T-helper 9 cell (primary cell): ENCODE measurements at places on chromosomes 13 and 19.
A peak's percentile ranks its signal among the peaks of the same experiment; 100 is the strongest.

DNA sequence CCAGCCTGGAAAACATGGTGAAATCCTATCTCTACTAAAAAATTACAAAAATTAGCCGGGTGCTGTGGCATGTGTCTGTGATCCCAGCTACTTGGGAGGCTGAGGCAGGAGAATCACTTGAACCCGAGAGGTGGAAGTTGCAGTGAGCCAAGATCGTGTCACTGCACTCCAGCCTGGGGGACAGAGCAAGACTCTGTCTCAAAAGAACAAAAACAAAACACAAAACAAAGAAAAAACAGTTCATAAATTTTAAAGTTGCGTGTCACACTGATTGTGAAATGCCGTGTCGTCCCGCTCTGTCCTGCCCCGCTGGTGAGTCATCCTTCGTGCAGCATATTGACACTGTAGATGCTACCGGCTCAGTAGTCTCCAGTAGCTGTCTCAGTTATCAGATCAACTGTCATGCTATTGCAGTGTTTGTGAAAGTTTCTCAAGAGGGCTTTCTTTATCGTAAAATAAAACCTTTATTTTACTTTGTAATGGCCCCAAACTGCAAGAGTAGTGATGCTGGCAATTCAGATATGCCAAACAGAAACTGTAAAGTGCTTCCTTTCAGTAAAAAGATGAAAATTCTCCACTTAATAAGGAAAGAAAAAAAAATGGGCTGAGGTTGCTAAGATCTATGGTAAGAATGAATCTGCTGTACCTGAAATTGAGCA lies 36.4 kb upstream of the IGFL1 start:
- no peak for DNase-seq

DNA sequence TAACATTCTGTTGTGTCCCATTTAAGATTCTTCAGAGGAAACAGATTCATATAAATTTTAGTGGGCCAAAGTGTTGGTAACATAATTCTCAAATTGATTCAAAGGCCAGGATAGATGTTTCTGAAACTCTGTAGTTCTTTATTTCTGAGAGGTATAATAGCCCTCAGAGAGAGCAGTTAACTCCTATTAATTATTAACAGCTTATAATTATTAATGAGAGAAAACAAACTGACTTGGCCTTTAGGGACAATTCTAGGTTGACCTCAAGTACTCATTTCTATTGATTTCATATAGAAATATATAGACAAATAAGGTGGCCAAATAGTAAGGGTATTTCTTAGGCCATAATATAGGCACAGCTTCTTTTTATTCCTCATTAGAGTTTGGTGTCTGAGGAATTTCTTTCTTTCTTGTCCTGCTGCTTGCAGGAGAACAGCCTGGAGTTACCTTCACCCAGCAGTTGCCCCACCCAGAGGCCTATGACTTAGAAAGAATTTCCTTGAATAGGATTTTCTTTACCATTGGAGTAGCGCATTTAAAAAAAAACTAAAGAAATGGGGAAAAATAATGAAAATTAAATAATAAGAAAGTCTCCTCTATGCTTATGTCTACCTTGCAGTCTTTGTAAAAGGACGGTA lies 1430.1 kb upstream of the SPRY2 start:
- no peak for DNase-seq

DNA sequence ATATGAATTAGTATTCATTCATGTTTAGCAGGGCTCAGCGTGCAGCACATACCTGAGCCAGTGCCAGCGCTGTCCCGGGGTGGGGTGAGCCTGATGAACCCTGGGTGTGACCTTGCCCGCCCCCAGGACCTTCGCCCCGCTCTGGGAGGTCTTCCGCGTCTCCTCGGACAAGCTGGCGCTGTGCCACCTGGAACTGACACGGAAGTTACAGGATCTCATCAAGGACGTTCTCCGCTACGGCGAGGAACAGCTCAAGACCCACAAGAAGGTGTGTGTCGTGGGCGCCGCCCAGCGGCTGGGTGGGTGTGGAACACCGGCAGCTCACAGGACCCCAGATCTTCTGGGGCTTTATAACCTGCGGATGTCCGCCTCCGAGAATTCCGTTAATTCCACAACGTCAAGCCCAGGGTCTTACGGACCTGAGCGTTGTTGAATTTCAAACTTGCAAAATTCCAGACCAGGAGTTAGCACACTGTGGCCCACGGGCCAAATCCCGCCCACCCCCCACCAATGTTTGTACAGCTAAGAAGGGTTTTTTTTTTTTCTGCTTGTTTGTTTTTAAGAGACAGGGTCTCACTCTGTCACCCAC lies 15.4 kb downstream of the FCHO1 start:
- DNase-seq: no peak

- DNase-seq: no peak
These were observed 13.0 kb downstream of the FFAR2 start for GRCh38 chr19:35461060-35461459.

- DNase-seq: no peak
These were observed 8.2 kb downstream of the LONP1 start for GRCh38 chr19:5711713-5712161.

DNA sequence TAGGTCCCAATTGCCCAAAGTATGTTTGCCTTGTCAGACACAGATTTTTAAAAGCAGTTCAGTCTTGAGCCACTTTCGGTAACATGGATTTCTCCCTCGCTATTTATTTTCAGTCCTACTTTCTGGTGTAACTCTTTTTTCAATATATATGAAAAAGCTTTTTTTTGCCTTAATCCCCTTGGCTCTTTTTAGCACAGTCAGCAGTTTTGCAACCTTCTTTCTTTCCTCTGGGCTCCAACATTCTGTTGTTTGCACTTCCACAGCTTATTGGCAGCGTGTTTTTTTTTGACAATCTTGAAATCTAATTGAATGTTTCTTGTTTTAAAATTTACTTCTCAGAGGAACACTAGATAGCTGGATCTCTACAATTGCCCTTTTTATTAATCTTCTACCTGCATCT lies 429.3 kb upstream of the NBEA start:
- no peak for DNase-seq

- DNase-seq: no peak
These were observed 977 bp downstream of the EPHX3 start for GRCh38 chr19:15231271-15231670.

DNA sequence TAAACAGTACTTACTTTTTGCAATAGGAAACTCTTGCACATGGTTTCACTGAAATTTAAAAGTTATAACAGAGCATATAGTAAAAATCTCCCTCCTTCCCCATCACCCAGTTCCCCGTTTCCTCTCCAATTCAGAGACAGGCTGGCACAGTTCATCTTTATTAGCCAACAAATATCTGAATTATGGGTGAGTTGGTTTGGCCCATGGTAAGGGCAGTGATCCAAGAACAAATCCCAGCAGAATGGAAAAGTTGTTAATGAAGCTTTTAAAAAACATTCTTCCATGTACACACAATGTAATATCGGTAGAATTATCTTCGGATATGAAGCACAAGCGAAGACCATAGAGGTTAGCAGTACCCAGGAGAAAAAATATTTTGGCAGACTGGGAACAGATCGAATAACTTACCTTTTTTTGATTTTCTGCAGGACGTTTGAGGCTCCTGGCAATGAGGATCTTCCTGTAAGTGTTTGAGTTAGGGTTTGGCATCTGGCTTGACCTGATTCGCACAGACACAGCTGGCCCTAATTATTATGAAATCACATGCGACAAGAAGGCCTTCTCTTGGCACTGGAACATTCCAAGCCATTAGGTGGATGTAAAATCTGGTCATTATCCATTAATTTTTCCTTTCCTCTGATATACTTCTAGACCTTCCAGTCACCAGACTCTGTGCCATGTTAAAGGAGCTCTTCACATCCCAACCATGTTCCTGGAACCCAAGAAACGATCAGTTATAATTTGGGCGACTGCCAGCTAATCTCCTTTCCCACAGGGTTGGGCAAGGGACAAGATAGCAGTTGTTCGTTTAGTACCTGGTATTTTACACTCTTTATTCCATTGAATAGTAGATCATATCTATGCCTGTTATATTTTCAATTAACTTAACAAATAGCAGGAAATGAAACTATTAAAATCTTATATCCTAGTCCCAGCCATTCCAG lies 139.4 kb upstream of the TSC22D1 start:
- no peak for DNase-seq

DNA sequence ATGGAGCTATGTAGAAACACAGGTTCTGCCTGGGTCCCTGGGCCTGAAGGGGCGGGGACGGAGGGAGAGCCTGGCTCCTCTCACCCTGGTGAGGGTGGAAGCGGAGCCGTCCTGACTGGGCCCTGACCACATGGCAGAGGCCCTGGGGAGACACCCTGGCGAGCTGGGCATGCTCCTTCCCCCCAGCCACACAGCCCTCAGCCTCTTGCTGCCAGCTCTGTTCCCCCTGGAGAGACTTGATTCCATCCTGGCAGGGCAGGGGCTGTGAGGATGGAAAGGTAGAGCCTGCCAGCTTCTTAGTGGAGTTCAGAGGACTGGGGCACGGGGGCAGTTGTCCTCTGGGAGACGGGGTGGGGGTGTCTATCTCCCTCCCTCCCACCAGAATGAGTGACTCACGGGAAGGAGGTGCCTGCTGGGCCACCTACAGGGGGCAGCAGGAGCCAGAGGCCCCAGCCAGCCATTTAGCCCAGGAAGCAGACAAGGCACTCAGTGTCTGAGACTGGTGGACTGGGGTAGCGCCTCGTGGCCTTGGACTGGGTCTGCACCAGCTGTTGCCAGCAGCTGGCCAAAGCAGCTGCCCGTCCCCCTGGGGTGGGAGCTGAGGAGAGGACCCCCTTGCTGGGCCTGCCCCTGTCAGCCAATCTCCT lies 22.8 kb upstream of the RNF17 start:
- no peak for DNase-seq

DNA sequence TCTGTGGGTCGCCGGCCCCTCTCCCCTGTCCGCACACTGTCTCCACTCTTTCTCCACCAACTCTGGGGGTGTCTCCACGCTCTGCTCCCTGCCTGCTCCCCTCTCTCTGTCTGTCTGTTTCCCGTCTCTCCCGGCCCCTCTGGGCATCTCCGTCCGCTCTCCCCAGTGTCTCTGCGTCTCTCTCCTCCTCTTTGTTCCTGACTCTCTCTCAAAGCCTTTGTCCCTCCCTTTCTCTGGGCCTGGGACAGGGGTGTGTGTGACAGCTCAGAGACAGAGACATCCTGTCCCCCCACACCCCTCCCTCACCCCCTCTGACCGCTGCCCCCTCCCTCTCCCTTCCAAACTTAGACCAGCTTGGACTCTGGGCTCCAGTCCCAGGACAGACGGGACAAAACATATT lies 668 bp upstream of the SBK3 start:
- DNase-seq: no peak

DNA sequence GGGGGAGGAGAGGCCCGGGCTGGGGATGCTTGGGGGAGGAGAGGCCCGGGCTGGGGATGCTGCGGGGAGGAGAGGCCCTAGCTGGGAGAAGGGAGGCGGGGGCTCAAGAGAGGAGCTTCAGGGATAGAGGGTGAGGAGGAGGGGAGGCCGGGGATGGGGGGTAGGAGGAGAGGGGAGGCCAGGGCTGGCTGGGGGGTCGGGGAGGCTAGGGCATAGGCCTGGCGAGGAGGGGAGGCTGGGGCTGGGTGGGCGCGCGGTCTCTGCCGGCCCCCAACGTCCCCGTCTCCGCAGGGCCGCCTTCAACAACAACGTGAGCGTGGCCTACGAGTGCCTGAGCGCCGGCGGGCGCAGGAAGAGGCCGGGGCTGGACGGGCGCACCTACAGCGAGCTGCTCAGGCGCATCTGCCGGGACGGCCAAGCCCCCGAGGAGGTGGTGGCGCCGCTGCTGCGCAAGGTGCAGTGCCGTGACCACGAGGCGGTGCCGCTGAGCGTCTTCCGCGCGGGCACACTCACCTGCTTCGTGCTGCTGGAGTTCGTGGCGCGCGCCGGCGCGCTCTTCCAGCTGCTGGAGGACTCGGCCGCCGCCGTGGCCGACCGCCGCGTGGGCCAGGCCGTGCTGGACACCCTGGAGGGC lies 11.4 kb downstream of the TPGS1 start:
- DNase-seq: peak; percentile 54

GRCh38 chr19:53538378-53539109 lies 599 bp downstream of the ZNF331 start:
- no peak for DNase-seq

DNA sequence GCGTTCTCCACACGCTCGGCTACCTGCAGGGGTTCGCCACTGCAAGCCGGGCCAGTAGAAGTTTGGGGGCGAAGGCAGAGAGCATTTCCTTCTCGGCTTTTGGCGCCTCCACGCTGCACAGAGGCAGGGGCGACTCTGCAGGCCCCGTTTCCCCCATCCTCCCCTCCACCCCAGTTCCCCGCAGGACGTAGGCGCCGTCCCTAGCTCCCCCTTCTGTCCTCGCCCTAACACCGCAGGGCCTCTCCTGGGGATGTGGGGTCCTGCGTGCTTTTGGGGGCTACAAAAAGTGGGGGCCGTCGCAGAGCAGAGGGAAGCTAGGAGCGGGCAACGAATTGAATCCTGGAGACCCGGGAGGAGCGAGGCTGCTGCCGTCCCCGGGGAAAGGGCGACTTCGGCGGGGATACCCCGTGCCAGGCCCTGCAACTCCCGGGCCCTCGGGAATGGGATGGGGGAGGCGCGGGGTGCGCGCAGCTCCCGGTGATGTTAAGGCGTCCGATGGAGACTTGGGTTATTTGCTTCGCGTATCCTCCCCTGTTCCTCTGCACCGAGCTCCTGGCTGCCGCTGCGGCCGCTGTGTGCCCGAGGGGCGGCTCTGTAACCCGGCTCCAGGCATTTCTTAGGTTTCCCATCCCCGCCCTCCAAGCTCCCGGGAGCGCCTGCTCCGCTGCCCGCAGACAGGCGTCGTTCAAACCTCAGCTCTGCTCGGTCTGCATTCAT lies 255.9 kb upstream of the SOX21 start:
- no peak for DNase-seq
